ENCODE measurements at places on chromosomes 3 and 15.

GRCh38 chr3:123778991-123779622 lies 105.0 kb downstream of the MYLK start:
- no peak for DNase-seq

DNA sequence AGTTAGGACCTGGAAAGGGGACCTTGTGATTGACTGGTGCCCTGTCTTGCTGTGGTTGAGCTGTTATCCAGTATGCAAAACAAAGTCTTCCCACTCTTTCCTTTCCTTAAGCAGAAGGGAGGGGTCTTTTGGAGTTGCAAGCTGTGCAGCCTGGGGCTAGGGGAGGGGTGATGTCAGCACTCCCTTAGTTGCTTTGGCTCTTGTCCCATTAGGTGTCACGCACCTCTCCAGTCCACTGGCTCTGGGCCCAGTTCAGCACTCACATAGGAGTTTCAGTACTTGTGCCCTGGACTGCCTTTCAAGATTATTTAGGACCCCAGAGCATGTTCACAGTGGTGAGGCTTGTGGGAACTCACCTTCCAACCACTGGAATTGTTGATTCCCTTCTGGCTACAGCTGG lies 238.5 kb downstream of the DOCK3 start:
- no peak for DNase-seq

- DNase-seq, result no peak
These were observed 394.2 kb downstream of the EDEM1 start for GRCh38 chr3:5581743-5582142.

- no peak for DNase-seq
These were observed 6.1 kb upstream of the DVL3 start for GRCh38 chr3:184149123-184149522.

DNA sequence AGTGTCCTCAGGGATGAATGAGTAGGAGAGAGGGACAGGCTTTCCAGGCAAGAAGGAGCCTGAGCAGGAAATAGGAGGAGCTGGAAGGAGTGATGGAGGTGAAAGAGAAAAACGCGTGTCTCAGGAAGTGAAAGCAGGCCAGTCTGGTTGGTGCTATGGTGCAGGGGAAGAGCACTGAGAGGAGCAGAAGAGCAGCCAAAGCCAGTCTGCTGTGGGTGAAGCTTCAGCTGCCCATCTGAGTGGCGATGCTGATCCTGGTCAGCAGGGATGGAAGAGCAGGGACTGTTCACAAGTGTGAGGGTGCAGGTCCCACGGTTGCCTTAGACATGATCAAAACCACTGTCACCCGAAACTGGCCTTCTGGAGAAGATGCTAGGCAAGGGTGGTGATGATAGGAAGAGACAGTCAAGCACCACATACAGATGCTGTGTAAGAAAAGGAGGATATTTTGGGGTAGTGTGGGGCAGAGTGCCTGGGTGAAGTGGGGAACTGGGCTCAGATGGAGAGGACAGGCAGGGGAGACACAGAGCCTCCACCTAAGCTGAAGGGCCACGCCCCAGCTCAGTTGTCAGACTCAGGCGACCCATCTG lies 5.5 kb upstream of the KY start:
- DNase-seq, result no peak

DNA sequence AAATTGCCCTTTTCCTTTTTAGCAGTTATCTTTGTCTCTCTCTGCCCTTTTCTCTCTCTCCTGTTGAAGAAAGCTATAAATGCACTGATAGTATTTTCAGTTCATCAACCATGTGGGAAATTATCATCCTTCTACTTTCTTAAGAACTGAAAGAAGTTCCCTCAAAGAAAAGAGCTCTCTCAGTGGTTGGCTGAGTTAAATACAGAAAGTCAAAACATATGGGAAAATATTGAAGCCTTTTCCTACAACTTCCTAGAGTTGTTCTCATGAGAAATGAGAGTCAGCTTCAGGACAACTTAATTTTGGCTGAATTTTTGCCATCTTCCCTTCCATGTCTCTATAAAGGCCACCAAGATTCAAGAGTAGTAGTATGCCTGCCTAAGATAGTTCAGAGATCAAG lies 96.7 kb downstream of the NFKBIZ start:
- DNase-seq, result no peak

GRCh38 chr3:135329479-135329878 lies 534.4 kb downstream of the EPHB1 start:
- no peak for DNase-seq

GRCh38 chr3:41178576-41178975 lies 20.7 kb upstream of the CTNNB1 start:
- DNase-seq, result no peak

DNA sequence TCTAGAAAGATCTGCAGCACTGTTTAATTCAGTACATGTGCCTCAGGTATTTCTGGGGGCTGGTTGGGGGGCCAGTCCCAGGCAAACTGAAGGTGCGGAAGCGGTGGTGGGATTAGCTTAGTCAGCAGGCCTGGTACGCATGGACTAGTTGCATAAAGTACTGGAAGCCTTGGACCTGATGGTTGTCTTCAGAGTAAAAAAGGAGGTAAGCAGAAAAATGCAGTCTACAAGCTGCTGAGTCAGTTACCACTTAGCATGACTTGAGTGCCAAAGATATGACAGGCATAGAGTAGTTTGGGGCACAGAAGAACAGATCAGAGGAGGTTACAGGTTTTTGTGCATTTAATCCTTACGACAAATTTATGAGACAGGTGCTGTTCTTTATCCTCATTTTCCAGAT lies 19.9 kb upstream of the GOLGA8J start:
- no peak for DNase-seq

DNA sequence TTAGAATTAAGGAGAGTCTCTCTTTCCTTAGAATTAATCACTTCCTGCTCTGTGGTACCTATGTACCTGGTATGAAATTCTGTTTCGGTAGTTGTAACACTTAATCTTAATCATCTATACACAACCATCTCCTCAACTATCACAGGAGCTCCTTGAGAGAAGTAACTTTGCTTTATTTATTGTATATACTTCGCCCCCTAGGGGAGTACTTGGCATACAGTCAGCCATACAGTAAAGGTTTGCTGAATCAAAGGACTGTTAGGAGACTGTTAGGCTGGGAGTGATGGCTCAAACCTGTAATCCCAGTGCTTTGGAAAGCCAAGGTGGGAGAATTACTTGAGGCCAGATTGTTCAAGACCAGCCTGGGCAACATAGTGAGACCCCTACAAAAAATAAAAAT lies 44.7 kb downstream of the RORA start:
- DNase-seq, result no peak

GRCh38 chr15:101255051-101255395 lies 3.2 kb upstream of the CHSY1 start:
- DNase-seq, result no peak

GRCh38 chr3:141384575-141384974 lies 16.3 kb downstream of the ZBTB38 start:
- DNase-seq, result no peak

- no peak for DNase-seq
These were observed 9.4 kb downstream of the ITPKA start for GRCh38 chr15:41502795-41503668.

- DNase-seq, result no peak
These were observed 81.9 kb downstream of the PPARG start for GRCh38 chr3:12370758-12371157.

- no peak for DNase-seq
These were observed 34.9 kb upstream of the ACAD9 start for GRCh38 chr3:128844502-128844901.

DNA sequence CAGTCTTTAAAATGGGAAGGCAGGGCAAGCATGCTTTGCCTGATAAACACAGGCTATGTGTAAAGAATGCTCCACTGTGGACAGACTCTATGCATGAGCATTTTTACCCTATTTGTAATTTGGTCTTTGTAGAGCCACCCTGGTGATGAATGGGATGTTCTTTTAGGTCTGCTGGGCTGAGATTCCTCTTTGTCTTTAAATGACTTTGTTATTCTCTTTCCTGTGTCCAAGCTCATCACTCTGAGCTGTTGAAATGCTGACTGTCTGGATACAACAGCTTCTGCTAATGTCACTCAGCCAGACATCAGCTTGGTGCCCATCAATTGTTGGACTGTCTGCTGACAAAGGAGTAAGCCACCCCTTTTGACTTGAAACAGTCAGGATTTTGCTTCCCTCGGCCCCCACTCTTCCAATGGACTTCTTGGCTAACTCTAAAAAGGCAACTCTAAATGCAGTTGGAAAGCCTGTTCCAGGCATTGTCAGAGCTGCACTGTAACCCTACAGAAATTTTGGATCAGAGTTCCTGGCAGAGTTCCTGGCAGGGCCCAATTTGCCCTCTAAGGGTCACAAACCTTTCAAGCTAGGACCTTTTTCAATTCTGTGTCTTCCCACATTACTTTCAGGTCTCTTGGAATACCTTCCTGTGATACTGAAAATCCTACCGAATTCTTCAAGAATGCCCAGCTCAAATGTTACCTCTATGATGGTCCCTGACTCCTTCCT lies 40.5 kb upstream of the EIF1B start:
- no peak for DNase-seq

DNA sequence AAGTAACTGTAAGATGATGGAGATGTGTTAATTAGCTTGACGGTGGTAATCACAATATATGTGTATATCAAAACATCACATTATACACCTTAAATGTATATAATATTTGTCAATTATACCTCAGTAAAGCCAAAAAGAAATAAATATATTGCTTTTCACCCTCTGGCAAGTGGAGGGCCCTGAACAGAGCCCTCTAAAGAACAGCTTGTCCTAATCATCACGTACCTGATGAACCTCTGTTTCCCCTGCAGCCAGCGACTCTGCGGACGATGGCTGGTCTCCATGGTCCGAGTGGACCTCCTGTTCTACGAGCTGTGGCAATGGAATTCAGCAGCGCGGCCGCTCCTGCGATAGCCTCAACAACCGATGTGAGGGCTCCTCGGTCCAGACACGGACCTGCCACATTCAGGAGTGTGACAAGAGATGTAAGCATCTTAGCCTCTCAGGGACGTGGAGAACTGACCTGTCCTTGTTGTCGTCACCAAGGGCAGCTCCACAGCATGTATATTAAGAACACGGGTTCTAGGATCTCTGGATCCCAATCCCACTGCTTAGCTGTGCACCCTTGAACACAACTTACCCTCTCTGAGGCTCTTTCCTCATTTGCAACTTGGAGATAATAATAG lies 6.3 kb downstream of the THBS1 start:
- DNase-seq, result no peak

- no peak for DNase-seq
These were observed 63.3 kb downstream of the MBNL1 start for GRCh38 chr3:152331998-152332397.

- DNase-seq, result no peak
These were observed 172.4 kb upstream of the TOPAZ1 start for GRCh38 chr3:44069276-44069675.

GRCh38 chr3:105826778-105827634 lies 41.8 kb downstream of the CBLB start:
- DNase-seq, result no peak

DNA sequence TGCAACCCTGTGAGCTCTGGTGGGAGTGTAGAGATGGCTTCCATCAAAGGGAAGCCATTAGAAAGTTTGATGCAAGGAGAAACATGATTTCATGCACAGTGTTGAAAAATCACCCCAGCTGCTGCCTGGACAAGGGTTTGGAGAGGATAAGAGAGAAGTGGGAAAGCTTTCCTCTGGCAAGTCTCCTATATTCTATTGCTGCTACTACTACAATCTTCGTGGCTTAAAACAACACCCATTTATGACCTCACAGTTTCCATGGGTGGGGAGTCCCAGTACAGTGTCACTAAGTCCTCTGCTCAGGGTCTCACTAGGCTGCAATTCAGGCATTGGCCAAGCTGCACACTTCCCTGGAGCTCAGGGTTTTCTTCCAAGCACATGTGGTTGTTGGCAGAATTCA lies 229.3 kb downstream of the TAFA4 start:
- DNase-seq, result no peak

GRCh38 chr15:41879321-41879845 lies 14.5 kb downstream of the SPTBN5 start:
- no peak for DNase-seq

DNA sequence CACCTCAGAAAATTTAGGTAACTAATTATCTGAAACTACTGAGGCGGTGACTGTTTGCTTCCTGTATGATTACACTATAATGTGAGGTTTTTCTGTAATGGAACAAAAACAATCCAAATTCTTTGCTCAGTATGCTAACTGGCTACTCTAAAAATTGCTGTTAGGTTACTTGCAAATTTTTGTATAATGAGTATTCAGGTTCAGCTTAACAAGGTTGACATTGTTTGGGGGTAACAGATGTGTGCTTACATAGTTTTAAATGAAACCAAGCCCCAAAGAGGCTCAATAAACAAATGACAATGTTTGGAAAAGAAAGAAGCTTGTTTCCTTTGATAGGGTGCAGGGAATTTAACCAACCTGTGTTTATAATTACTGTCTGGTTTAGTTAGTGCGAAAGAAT lies 414.5 kb upstream of the MDFIC2 start:
- DNase-seq, result no peak

GRCh38 chr15:59550956-59551355 lies 60.6 kb upstream of the GCNT3 start:
- no peak for DNase-seq
